GM23248 (cell line): ENCODE measurements at places on chromosomes 6 and 20.

- DNase-seq: no peak
These were observed 497.4 kb upstream of the EPHA7 start for GRCh38 chr6:93916716-93917115.

- no peak for DNase-seq
These were observed 17.9 kb downstream of the PERP start for GRCh38 chr6:138089325-138089724.

GRCh38 chr20:51400051-51400926, 142.2 kb downstream of the NFATC2 start:
- DNase-seq: no peak

- no peak for DNase-seq
These were observed 383.0 kb upstream of the CDH4 start for GRCh38 chr20:60869087-60869486.

- DNase-seq: no peak
These were observed 150.0 kb downstream of the BTBD3 start for GRCh38 chr20:12067686-12068085.

DNA sequence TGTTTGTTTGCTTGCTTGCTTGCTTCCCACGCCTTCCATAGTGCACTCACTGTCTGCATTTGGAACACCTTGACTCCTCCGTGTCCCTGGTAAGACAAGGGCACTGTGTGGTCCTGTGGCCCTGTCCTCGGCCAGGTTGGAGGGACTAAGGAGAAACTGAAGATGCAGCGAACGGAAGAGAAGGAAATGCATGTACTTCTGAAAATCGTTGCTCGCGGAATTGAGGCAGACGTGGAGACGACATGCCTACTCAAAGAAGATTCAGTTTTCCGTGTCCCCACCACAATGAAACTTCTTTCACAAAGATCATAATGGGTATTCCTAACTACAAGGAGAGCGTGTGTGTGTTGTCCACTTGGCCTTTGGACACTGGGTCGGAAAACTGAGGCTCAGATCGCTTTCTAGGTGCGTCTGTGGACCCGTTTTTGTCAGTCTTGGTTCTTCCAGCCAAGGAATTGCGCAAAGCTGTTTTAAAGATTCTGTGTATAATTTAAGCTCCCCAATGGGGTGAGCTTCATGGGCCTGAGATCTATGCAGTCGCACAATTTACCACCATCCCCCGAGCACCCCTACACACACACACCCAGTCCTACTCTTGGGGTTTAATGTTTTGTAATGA, 120.4 kb upstream of the ZNF184 start:
- no peak for DNase-seq

GRCh38 chr20:41570557-41570956, 47.6 kb downstream of the CHD6 start:
- DNase-seq: peak; percentile 21

GRCh38 chr6:159233365-159234101, 64.3 kb downstream of the FNDC1 start:
- DNase-seq: no peak

- peak; percentile 24 for DNase-seq
These were observed 11.3 kb downstream of the NFATC2 start for GRCh38 chr20:51531141-51531710.

- DNase-seq: no peak
These were observed 108.4 kb downstream of the PLCB4 start for GRCh38 chr20:9177278-9177677.

DNA sequence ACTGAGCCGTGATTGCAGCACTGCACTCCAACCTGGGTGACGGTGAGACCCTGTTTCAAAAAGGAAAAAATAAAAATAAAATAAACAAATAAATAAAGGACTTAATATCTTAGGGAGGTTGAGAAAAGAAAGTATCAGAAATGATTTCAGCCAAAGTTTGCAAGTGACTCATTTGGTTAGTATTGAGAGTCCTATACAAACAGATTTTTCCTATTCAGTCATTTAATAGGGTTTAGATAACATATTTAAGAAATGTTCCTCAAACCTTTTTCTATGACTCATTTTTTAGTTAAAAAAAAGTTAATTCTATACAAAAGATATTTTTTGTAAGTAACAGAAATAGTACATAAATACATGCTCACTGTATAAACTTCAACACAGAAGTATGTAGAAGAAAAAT, 235.1 kb downstream of the GJA1 start:
- DNase-seq: peak; percentile 52

- no peak for DNase-seq
These were observed 118.2 kb downstream of the CARMIL1 start for GRCh38 chr6:25397406-25397805.

DNA sequence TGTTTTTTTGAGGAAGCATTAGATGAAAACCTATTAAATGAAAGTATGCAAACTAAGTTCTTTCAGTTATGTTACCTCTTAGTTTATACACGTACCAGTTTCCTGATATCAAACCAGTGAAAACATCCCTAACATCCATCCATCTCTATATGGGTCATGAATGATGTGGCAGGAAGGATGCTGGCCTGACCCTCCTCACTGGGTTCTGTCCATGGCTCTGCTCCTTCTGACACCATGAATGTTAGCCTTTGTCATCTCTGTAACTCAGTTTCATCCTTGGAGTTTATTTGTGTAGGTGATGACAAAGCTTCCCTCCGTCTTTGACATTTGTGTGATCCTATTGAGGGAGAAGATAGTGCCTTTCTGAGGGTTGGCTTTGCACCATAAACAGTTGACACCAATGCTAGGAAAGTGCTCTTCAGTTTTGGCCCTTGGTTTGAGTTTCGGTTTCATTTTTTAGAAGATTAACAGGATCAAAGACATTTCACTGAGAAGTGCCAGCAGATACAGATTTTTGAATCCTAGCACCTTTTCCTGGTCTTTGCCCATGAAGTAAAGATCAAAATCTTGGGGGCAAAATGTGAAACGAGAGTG, 72.0 kb upstream of the SCGN start:
- no peak for DNase-seq

DNA sequence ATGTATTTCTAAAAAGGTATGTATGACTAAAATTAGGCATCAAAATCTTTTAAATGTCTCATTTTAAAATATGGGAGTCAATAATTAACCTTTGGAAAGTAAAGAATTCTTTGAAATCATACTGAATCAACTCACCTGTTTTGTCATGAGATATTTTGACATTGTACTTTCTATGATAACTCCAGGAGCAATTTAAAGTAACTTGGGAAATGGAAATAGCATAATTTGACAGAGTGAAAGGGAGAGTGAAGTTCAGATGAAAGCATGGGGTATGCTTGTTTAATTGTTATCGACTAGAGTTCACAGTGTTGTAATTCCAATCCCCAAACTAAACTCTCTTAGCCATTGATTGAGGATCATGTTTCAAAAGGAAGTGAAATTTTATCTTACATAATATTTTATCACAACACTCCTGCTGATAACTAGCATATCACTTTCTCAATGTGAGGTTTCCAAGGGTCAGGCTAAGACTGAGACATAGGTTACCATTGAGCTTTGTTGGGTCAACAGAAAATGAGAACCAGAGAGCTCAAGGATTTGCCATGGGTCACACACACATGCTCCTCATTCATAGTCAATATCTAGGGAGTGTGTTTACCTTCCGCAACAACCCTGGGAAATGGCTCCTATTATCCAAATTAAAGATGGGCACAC, 2.3 kb downstream of the GSTA1 start:
- DNase-seq: no peak

- no peak for DNase-seq
These were observed 2.5 kb upstream of the LSM14B start for GRCh38 chr20:62119591-62120364.

DNA sequence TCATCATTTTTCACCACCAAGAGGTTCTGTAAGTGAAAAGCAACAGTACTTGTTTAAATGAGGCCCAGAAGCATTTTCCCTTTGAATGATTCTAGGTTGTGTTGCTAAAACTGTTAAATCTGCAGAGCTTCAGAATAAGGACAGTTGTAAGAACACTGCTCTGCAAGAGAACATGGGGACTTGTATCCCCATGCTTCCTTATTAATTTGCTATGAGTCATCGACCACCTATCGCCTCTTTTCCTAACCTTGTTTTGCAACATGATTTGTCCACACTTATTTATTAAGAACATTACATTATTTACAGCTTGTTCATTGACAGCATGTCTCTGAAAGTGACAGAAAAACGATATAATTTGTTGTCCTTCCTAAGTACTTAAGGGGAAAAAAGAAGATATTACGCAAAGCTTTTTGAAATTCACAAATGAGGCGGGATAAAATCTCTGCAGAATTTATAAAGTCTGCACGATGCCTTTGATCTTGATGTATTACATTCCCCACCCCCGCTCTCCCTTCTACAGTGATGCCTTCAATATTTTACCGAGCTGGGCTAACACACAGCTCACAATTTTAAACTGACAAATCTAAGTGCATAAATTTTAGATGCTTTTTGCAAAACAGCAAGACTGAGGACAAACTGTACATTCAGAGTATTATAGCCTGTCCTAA, 220.0 kb upstream of the SPTLC3 start:
- DNase-seq: no peak

GRCh38 chr20:40305303-40305702, 383.7 kb downstream of the MAFB start:
- DNase-seq: no peak

- no peak for DNase-seq
These were observed 149.7 kb upstream of the TMEM170B start for GRCh38 chr6:11387707-11388430.

GRCh38 chr20:62143081-62143956, at the start of the genes PSMA7 and SS18L1:
PSMA7 (minus strand) TSS chr20:62143394; CDS start chr20:62143303, 91 bp downstream.
SS18L1 (plus strand) TSS chr20:62143769; CDS start chr20:62143821, 52 bp downstream.
- peak; percentile 97 for DNase-seq

- peak; percentile 60 for DNase-seq
These were observed 74.4 kb upstream of the CHD6 start for GRCh38 chr20:41692479-41693135.

DNA sequence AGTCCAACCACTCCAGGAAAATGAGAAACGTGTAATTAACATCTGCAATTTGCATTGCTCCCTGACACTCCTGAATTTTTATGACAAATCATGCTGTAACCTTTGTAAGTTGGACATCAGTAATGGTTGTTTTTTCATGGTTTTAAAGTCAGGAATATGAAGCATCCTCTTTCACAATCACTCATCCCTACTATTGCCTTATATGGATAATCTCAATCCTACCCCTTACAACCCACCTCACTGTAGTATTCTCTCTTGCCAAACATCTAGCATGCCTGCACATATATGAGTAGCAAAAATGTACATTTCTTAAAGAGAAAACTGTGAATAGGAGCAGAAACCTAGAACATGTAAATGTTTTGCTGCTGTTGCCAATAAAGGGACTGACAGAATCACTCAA, 729.5 kb downstream of the KIF16B start:
- DNase-seq: no peak

- peak; percentile 97 for DNase-seq
These were observed 3.9 kb downstream of the SDC4 start for GRCh38 chr20:45344168-45344860.

DNA sequence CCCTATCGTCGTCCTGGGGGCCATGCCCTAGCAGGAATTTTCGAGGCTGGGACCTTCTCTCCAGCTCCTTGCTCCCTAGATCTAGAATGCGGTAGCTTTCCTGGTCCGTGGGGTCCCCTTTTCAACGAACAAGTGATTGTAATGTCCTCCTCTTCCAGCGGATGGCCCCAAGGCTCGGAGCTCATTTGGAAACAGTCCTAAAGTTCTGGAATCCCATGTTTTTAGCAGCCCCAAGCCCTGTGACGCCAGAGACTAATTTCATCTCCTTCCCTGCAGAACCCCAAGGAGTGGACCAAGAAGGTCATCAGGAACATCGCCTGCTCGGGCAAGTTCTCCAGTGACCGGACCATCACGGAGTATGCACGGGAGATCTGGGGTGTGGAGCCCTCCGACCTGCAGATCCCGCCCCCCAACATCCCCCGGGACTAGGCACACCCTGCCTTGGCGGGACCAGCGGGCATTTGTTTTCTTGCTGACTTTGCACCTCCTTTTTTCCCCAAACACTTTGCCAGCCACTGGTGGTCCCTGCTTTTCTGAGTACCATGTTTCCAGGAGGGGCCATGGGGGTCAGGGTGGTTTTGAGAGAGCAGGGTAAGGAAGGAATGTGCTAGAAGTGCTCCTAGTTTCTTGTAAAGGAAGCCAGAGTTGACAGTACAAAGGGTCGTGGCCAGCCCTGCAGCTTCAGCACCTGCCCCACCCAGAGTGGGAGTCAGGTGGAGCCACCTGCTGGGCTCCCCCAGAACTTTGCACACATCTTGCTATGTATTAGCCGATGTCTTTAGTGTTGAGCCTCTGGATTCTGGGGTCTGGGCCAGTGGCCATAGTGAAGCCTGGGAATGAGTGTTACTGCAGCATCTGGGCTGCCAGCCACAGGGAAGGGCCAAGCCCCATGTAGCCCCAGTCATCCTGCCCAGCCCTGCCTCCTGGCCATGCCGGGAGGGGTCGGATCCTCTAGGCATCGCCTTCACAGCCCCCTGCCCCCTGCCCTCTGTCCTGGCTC, 48.5 kb downstream of the PYGB start:
- peak; percentile 71 for DNase-seq

DNA sequence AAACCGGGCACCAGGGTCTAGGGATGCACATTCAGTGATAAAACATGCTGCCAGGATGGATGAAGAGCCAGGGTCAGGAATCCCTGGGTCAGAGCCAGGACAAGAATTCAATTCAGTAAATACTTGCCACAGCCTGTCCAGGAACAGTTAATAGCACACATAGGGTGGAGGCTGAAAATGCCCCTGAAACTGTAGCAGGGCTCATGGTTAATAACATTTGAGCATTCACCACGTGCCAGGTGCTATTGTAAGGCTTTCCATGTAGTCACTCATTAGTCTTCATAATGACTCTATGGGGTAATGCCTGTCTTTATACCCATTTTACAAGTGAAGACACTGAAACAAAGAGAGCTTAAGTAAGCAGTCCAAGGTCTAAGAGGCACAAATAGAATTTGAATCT, 296.3 kb downstream of the LRFN2 start:
- no peak for DNase-seq

- DNase-seq: no peak
These were observed 322.8 kb downstream of the CD109 start for GRCh38 chr6:74018825-74019224.

GRCh38 chr6:26250698-26251044, 114.3 kb upstream of the BTN3A2 start:
- DNase-seq: peak; percentile 40

DNA sequence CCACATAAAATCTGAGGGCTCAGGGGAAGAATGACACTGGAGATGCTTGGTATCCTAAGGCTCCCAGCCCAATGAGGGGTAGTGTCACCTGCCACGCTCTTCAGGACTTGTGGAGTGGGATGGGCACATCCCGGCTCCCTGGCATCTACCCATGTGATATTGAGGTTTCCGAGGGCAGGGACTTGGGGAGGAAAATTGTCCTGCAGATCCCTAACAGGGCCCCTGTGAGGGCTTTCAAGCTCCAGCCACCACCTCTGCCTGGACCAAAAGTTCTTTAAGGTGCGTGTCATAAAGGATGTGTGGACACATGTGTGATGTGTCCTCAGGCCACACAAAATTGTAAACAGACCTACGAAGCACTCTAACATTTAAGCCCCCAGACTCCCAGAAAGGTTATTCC, 2.5 kb downstream of the SCML4 start:
- DNase-seq: no peak

DNA sequence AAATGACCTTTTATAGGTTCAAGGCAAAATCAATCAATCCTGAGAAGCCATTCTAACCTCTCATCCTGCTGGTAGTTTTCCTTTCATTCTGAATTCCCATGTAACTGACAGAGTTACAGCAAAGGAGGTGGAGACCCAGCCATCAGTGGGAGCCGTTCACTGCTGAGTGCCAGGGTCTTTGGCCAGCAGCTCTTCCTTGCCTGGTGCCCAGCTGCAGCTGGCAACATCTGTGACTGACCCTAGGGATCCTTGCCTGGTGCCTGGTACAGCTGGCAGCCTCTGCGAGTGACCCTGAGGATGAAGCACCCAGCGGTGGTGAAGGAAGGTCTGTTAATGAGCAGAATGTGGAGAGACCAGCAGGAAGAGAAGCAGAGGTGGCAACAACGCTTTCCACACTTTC, 314.6 kb downstream of the THBS2 start:
- no peak for DNase-seq

- DNase-seq: peak; percentile 75
These were observed at the start of gene SCGN for GRCh38 chr6:25652007-25652515. SCGN (plus strand) TSS chr6:25652215; CDS start chr6:25652404, 189 bp downstream.
